Fibroblast of lung (primary cell): ENCODE measurements at places on chromosomes 12 and 14. TPM values are rescaled to one million over a fixed set of nuclear protein-coding genes. Genes with fewer than 3 reads are reported as not detected.

Gene ETFBKMT
- 4.4 and 6.1 TPM in 2 replicates for total RNA-seq

Gene SDR9C7
- not detected in 2 replicates for total RNA-seq

- peak overlapping the region; percentile 3 for H3K27ac ChIP-seq
- no peaks in the 10 kb centered on the region for H3K36me3 ChIP-seq
- H3K27me3 ChIP-seq: no peaks in the 10 kb centered on the region
- no peak for DNase-seq
- no peak overlapping the region for H3K4me3 ChIP-seq
Observed at GRCh38 chr14:102620413-102620812, 28.0 kb downstream of the RCOR1 start.

DNA sequence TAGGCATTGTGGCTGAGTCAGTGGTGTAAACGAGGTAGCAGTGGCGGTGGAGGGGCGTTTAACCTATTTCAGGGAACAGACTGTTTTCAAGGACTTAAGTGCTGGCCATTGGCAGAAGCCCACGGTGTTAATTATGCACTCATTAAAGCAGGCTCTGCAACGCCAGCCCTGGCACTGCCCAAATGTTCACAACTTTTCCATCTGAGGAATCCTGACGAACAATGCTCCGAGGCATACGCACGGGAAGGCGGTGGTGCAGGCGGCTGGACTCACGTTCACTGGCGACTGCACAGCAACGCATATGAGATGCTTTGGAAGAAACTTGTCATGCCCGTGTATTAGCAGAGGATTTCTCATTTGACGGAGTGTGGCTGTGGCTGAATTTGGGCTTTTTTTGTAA is 70.6 kb upstream of the SLC24A4 start:
- H3K27me3 ChIP-seq: peaks cover 7% of the 10 kb centered on the region
- DNase-seq: no peak
- no peaks in the 10 kb centered on the region for H3K36me3 ChIP-seq
- H3K4me1 ChIP-seq: no peaks in the 10 kb centered on the region
- no peak overlapping the region for H3K4me3 ChIP-seq

- DNase-seq: no peak
- peak within 1 kb of the TSS; percentile 25 for H3K4me3 ChIP-seq
- peaks cover 17% of the 10 kb centered on the region for H3K36me3 ChIP-seq
- H3K27ac ChIP-seq: no peak within 1 kb of the TSS
- H3K4me1 ChIP-seq: peaks cover 9% of the 10 kb centered on the region
Observed at GRCh38 chr12:57216014-57216911, at the start of gene NXPH4. NXPH4 (plus strand) TSS chr12:57216794; CDS start chr12:57216970, 176 bp downstream.
